ENCODE measurements at places on chromosomes 3 and 15.

DNA sequence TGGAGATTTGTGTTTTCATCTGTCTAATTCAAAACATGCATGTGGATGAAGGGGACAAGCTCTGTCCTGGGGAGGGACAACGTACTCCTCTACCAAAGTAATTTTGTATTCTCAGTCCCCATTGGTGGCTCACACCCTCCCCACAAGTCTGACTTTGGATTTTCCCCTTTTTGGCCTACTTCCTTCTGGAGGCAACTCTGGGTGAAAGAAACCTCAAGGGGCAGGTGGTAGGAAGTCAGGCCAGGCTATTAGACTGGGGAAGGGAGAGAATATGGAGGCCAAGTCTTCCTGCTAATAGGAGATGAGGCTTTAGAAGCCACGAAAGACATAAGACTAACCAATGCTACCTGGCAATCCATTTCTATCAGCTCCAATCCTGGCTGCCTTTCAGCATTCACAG lies 124.9 kb upstream of the RASGRP1 start:
- no peaks in the 10 kb centered on the region for H3K36me3 ChIP-seq
- no peak for DNase-seq
- no peaks in the 10 kb centered on the region for H3K27me3 ChIP-seq
- H3K4me3 ChIP-seq: no peak overlapping the region

DNA sequence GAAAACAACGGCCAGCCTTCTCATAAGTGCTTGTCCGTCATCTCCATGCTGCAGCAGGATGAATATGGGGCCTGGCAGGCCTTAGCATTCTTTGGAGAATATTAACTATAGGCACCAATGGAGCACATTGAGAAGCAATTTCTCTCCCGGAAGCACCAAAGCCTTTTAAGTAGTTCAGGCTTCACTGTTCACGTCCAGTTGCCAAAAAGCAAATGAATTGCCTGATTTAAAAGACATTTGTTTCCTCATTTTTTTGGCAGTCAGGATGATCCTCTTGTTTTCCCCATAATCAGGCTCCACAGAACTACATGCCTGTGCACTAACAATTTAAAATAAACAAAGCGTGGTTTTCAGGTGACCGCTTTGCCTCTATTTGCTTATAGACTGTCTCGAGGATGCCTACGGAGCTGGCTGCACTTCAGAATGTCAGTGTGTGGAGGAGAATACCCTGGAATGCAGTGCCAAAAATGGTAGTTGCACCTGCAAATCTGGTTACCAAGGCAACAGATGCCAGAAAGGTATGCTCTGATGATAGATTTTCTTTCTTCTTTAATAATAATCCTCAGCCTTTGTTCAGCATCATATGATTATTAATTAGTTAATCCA lies 725.2 kb upstream of the GOLIM4 start:
- H3K27ac ChIP-seq: no peak overlapping the region
- H3K27me3 ChIP-seq: no peaks in the 10 kb centered on the region
- no peak overlapping the region for H3K4me3 ChIP-seq

- H3K27me3 ChIP-seq: no peaks in the 10 kb centered on the region
- peaks cover 21% of the 10 kb centered on the region for H3K36me3 ChIP-seq
- no peak overlapping the region for H3K4me3 ChIP-seq
- H3K27ac ChIP-seq: no peak overlapping the region
Observed at GRCh38 chr3:32449691-32450090, 53.0 kb downstream of the CMTM6 start.

GRCh38 chr3:150055332-150055731 lies 84.6 kb upstream of the PFN2 start:
- no peaks in the 10 kb centered on the region for H3K4me1 ChIP-seq
- H3K27me3 ChIP-seq: no peaks in the 10 kb centered on the region
- no peaks in the 10 kb centered on the region for H3K36me3 ChIP-seq
- no peak overlapping the region for H3K27ac ChIP-seq
- no peak for DNase-seq
- no peak overlapping the region for H3K4me3 ChIP-seq

GRCh38 chr15:99430881-99431401 lies 134.8 kb upstream of the MEF2A start:
- no peak overlapping the region for H3K27ac ChIP-seq
- H3K4me1 ChIP-seq: peaks cover 29% of the 10 kb centered on the region
- no peak overlapping the region for H3K4me3 ChIP-seq
- no peak for DNase-seq
- no peaks in the 10 kb centered on the region for H3K27me3 ChIP-seq

Data from effector memory CD4-positive, alpha-beta T cell (primary cell).